NCI-H1417 (cell line): ENCODE measurements at places on chromosomes 6 and 20.
A peak's percentile ranks its signal among the peaks of the same experiment; 100 is the strongest.

DNA sequence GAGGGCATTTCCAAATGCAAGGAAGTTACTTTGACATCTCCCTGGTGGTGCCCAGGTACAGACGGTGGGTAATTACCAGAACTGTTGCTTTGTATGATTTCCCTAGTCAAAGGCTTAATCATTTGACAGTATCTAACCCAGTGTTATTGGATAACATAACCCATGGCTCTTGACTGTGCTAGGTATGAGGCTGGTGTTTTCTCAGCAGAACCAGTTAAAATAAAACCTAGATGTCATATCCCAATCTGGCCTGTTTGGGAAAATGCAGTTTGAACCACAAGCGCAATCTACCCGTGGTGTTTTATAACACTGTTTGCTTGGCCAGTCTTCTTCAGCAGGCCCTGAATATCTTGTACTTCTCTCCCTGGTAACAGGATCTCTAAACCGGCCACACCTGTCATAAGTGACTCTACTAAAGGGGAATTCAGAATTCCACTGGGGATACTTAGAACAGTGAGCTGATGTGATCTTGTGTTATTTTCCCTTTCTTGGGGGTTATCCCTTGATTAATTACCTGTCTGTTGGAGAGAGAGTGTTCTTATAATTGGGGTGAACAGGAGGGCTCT lies 32.8 kb downstream of the PPP1R14C start:
- DNase-seq: peak; percentile 32

- DNase-seq: no peak
Observed at GRCh38 chr20:64110411-64111068, 3.2 kb upstream of the NPBWR2 start.

- DNase-seq: no peak
Observed at GRCh38 chr6:30060606-30061091, 416 bp upstream of the POLR1H start.

GRCh38 chr6:44921798-44922197 lies 406.3 kb upstream of the RUNX2 start:
- DNase-seq: no peak

- peak; percentile 87 for DNase-seq
Observed at GRCh38 chr20:62122654-62123449, 577 bp downstream of the LSM14B start.

DNA sequence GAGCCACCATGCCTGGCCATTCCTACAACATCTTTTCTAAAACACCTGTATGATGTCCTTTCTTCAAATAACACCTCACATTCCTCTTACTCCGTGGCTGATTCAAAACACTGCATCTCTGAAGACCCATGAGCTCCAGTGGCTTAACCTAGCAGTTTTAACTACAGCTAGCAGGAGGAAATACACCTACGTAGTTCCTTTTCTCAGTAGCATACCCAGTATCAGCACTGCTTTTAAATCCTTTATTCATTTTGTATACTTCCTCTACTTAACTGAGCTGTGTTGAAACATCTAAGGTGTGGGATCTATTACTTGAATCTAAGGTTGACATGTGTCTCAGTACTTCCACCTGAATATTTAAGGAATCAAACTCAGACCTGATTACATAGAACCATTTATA lies 113.6 kb upstream of the CCDC28A start:
- DNase-seq: no peak

- no peak for DNase-seq
Observed at GRCh38 chr6:45697605-45698004, 318.1 kb downstream of the CLIC5 start.

DNA sequence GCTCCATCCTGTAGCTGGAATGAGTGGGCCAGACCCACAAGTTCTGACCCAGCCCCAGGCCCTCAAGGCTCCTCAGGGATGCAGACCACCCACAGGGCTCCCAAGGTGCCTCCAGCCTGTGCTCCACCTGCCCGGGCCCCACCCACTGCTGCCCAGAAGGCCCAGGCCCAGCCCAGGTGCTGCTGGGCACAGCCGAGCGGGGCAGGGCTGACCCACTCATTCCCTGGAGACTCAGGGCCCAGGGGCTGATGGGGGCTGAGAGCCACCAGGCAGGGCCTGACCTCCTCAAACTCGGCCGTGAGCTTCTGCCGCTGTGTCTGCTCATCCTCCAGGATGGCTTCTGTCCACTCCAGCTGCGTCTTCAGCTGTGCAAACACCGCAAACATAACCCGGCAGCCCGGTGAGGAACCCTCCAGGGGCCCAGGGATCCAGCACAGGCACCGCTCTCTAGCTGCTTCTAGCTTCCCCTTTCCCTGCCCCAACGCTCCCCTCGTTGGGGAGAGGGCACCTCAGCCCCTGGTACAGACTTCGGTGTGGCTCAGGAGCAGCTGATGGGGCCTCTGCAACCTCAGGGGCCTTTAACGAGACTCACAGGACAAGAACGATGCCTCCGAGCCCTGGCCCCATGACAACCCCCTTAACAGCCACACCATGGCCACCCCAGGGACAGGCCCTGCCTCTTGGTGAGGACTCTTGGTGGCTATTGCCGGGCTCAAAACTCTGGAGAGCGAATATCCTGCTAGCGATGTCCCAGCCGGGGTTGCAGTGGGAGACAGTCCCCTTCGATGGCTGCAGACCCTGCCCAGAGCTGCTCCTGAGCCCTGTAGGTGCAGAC lies 46.0 kb downstream of the DSTN start:
- DNase-seq: peak; percentile 75
